ENCODE measurements at places on chromosomes 6 and 20.

GRCh38 chr20:56442389-56443365 is 25.8 kb upstream of the RTF2 start:
- no peak for DNase-seq

GRCh38 chr20:14744723-14745122 is 407.3 kb upstream of the FLRT3 start:
- DNase-seq, result no peak

DNA sequence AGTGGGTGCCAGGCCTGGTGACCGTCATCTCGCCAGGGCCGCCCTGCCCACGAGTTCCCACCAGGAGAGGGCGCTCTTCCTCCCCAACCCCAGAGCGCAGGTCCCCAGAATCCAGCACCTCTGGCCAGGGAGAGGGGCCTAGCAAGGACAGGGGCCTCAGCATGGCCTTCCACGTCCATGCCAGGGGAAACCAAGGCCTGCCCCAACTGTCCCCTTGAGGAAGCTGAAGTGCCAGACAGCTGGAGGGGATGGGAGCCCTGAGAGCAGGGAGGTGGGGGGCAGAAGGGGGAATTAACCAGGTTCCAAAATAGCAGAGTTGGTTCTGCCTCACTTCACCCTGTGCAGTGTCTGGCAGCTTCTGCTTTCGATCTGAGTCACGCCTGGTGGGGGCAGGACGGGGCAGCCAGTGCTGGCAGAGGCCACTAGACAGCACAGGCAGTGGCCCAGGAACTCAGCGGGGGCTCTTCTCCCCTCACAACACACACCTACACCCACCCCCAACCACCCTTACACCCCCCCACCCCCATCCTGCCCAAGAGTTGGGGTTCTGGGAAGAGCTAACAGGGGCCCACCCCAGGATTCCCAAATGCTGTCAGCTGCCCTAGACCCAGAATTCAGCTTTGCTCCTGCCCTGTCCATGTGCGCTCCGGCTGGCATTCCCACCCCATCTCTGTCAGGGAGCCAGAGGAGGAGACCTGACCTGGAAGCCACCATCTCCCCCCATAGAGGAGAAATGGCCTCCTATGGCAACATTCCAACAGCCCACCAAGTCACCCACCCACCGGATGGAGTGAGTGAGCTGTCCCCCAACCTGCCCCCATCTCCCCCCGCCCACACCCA is 29.2 kb downstream of the TFEB start:
- DNase-seq, result peak; percentile 81

GRCh38 chr6:15593798-15594197 is 69.0 kb downstream of the DTNBP1 start:
- DNase-seq, result no peak

- no peak for DNase-seq
Observed at GRCh38 chr6:137116807-137117206, 56.6 kb downstream of the IL22RA2 start.

- peak; percentile 30 for DNase-seq
Observed at GRCh38 chr6:32945108-32945760, 4.4 kb upstream of the HLA-DMB start.

GRCh38 chr20:59438201-59438600 is 137.8 kb downstream of the EDN3 start:
- DNase-seq, result no peak
